Spinal cord (tissue), 10 donors: ENCODE measurements at places on chromosomes 2 and 18.

- DNase-seq = no peak
These were observed 3.9 kb upstream of the PPP1CB start for GRCh38 chr2:28747714-28748113.

- DNase-seq = no peak
These were observed 6.0 kb downstream of the CIAO1 start for GRCh38 chr2:96271995-96272394.

- DNase-seq = no peak
These were observed 165.4 kb upstream of the ZFP36L2 start for GRCh38 chr2:43391878-43392215.

- DNase-seq = no peak
These were observed 121.3 kb downstream of the MTX2 start for GRCh38 chr2:176390276-176391147.

DNA sequence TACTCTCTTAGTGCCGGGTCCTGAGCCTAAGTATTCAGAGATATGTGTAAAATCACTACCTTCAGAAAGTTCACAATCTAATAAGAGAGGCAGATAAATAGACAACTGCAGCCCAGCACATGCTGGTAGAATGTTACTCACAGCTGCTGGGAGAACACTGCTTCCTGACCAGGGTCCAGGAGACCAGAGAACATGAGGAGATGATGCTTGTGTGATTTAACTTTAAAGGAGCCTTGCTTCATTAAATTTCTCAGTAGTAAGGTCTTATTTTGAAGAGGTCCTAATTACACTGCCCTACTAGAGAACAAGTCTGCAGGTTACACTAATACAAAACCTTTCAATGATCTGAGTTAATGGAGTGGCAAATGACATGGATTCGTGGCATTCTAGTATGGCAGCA lies 209.9 kb upstream of the TRIB2 start:
- no peak for DNase-seq

DNA sequence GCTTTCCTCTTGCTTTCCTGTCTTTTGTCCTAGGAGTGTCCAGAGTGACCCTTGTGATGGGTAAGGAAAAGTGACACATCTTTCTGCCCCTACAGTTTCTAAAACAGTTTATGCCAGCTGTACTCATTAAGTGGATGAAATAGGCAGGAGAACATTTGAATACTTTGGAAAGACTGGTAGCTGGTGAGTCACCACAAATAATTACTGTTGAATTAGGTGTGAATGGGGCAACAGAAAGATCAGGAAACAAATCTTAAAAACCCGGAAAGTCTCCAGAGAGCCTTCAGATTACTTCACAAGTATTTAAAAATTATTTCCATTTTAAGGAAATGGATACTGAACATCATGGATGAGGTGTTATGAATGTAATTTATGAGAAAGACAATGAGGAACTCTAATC lies 278.5 kb downstream of the CLIP4 start:
- no peak for DNase-seq

DNA sequence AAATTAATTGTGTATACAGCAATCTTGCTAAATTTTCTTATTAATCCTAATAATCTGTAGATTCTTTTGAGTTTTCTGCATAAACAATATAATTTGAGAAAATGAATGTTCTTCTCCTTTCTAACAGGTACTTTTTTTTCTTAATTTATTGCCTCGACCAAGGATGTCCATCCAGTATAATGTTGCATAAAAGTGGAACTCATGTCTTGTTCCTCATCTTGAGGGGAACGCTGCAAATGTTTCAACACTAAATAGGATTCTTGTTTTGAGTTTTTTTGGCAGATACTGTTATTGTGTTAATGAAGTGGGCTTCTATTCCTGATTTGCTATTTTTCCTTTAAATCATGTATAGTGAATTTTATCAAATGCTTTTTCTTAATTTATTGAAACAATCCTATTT lies 244.4 kb upstream of the REV1 start:
- no peak for DNase-seq

GRCh38 chr18:77178559-77178958 lies 46.0 kb upstream of the MBP start:
- no peak for DNase-seq

DNA sequence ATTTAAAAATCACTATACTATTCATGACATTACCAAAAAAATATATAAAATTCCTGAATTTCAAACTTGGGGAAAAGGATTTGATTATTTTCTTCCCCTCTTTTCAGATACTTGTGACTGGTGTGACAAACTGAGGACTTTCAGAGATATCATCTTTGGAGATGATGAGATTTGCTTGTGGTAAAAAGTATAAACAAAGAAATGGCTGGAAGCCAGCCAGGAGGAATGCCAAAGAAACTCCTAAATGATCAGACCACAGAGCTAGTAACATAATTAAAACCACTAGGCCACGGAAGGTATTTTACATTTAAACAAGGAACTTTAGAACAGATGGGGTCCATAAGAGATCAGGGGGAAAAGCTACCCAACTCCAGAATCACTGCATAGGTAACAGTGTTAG lies 58.7 kb downstream of the PIGN start:
- no peak for DNase-seq

DNA sequence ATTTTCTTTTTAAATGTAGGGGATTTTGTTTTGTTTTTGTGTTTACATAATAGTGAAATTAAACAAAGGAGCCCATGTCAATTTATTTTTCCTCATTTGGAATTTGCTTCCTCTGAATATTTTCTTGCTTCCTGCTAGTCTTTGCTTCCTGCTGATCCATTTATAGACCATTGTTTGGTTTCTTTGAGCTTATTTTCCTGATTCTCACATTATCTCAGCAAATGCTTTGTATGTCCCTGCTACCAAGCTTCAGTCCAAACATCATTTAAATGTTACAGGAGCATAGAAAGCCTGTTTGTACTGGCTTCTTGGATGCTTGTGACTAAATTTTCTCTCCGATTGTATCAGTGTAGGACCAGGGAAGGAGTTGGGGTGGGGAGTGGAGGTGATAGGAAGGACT lies 127.3 kb upstream of the IL1R2 start:
- DNase-seq = no peak

DNA sequence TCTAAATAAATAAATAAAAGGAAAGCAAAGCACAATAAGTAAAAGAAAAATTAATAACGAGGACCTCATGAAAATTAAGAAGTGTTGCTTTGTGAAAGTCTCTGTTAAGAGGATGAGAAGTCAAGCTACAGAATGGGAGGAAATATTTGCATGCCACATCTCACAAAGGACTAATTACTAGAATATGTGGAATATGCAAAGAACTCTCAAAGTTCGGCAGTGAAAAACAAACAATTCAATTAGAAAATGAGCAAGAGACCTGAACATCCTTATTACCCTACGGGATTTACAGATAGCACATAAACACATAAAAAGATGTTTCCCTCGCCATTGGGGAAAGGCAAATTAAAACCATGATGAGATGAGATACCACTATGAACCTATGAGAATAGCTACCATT lies 23.3 kb downstream of the CYP26B1 start:
- DNase-seq = no peak

GRCh38 chr2:152019732-152020131 lies 79.1 kb downstream of the CACNB4 start:
- DNase-seq = no peak

- no peak for DNase-seq
These were observed 45.5 kb upstream of the PTH2R start for GRCh38 chr2:208361077-208361441.

DNA sequence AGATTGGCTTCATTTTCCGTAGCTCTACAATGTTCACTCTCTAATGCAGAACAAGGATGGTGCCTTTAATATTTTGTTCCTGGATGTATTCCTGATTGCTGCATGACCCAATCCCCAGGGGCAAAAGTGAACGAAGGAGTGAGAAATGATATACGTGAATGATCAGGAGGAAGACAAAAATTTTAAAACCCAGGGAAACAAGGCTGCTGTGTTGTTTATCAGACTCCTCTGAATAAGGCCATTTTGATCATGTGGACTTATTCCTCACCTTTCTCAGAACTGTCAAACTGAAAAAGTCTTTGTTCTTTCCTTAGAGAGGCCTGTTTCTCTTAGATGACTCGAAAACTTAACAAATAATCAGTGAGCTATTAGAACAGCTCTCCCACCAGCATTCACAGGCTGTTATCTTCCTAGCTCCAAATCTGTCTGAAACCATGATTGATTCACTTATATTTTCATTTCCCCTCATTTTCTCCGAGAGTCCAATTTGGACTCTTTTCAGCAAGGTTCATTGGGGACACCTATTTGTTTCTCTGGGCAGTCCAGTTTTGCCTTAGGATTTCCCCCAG lies 29.5 kb upstream of the COX7A2L start:
- DNase-seq = no peak

- DNase-seq = no peak
These were observed 42.8 kb downstream of the TBC1D8 start for GRCh38 chr2:101108357-101108756.

GRCh38 chr2:8328217-8328616 lies 353.6 kb upstream of the ID2 start:
- no peak for DNase-seq

GRCh38 chr2:17581831-17582230 lies 41.3 kb downstream of the VSNL1 start:
- no peak for DNase-seq

DNA sequence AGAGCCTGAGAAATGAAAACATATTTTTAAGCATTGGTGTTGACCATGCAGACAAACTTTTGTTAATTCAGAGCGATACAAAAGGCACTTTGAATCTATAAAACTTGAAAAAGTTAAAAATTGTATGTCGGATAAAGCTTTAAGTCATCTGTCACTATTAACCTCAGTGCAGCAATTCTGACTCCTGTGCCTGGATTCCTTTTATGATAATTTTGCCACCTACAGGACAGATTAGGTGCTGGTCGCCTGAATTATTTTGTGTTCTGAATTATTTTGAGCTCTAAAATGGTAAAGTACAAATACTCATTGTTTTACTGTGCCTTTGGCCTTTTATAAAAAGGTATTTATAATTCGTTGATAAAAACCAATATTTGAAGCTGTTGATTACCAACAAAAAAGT lies 19.4 kb upstream of the RNF138 start:
- DNase-seq = peak; percentile 55

- no peak for DNase-seq
These were observed 17.0 kb upstream of the NFATC1 start for GRCh38 chr18:79378536-79379250.
